Erythroblast (primary cell): ENCODE measurements at places on chromosomes 2 and 18.

GRCh38 chr2:39228413-39229209, 15.2 kb downstream of the CDKL4 start:
- peak; percentile 55 for DNase-seq

GRCh38 chr2:240151477-240152031, 11.1 kb upstream of the OTOS start:
- no peak for DNase-seq

- no peak for DNase-seq
Measured at GRCh38 chr2:72138921-72139381, 8.7 kb downstream of the CYP26B1 start.

- DNase-seq, result no peak
Measured at GRCh38 chr2:148048475-148049221, 27.8 kb downstream of the MBD5 start.

- DNase-seq, result no peak
Measured at GRCh38 chr18:59150236-59150635, 10.6 kb downstream of the SEC11C start.

- DNase-seq, result no peak
Measured at GRCh38 chr2:238694922-238695321, 153.0 kb upstream of the TWIST2 start.

GRCh38 chr2:46196871-46197462, 100.2 kb upstream of the EPAS1 start:
- DNase-seq, result no peak

DNA sequence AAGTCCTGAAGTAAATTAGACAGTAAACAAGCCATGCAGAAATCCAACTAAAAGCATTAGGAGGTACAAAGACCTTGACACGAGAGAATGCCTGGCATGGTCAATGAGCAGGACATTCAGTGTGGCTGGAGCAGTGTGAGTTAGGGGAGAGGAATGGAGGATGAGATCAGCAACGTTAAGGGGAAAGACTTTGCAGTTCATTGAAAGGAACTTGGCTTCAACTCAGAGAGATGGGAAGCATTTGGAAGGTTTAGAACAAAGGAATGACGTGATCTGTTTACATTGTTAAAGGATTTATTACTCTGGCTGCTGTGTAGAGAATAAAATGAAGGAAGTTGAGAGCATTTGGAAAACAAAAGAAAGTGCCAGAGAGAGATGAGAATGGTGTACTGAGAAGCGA, 621.3 kb downstream of the XIRP2 start:
- DNase-seq, result no peak

- no peak for DNase-seq
Measured at GRCh38 chr18:58788470-58788869, 76.2 kb upstream of the ZNF532 start.

GRCh38 chr2:201882353-201883090, 76.2 kb downstream of the CDK15 start:
- DNase-seq, result no peak

DNA sequence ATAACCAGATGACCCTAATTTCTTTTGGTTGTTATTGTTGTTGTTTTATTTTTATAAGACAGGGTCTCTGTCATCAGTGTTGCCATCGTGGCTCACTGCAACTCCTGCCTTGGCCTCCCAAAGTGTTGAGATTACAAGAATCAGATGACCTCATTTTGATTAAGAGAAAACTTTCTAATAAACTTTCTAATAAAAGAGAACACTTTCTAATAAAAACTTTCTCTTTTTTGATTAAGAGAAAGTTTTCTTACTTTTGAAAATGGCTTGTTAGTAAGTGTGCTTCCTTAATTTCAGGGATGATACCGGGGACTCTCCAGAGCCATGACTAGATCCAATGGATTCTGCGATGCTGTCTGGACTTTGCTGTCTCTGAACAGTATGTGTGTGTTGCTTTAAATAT, 7.7 kb downstream of the CENPA start:
- no peak for DNase-seq

DNA sequence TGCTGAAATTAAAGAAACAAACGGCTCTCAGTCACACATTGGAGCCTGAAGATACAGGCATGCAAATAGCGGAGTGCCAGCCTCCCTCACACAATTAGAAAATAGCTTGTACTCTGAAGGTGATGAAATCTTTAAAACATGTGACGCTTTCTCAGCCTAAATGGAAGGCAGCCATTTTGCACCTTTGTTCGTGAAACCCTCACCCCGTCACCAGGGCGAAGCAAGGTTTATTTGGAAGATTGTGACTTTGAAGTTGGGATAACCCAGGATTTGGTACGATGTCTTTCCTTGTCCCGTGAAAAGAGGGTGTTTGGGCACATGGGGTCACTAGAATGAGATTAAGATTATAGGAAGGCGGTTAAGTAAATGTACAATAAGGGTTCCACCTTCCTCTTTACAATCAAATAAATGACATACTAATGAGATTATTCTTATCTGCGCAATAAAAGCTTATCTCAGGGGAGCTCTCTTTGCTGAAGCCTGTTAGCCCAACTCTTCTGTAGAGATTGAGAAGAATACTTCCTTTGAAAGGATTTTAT, 4.2 kb downstream of the SH3BP4 start:
- no peak for DNase-seq

DNA sequence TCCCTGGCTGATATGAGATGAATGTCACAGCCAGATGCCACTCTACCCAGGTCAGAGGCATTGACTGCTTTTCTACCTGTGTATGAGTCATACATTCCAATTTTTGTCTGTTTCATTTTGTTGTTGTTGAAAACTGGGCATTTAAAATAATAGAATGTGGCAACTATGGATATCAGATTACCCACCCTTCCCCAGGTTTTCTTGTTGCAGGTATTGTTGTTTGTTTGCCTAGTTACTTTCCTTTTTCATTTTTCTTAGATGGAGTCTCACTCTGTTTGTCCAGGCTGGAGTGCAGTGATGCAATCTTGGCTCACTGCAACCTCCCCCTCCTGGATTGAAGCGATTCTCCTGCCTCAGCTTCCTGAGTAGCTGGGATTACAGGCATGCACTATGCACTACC, 70.2 kb downstream of the LRRC30 start:
- DNase-seq, result no peak

- peak; percentile 79 for DNase-seq
Measured at GRCh38 chr18:60549338-60549960, 176.9 kb upstream of the MC4R start.

DNA sequence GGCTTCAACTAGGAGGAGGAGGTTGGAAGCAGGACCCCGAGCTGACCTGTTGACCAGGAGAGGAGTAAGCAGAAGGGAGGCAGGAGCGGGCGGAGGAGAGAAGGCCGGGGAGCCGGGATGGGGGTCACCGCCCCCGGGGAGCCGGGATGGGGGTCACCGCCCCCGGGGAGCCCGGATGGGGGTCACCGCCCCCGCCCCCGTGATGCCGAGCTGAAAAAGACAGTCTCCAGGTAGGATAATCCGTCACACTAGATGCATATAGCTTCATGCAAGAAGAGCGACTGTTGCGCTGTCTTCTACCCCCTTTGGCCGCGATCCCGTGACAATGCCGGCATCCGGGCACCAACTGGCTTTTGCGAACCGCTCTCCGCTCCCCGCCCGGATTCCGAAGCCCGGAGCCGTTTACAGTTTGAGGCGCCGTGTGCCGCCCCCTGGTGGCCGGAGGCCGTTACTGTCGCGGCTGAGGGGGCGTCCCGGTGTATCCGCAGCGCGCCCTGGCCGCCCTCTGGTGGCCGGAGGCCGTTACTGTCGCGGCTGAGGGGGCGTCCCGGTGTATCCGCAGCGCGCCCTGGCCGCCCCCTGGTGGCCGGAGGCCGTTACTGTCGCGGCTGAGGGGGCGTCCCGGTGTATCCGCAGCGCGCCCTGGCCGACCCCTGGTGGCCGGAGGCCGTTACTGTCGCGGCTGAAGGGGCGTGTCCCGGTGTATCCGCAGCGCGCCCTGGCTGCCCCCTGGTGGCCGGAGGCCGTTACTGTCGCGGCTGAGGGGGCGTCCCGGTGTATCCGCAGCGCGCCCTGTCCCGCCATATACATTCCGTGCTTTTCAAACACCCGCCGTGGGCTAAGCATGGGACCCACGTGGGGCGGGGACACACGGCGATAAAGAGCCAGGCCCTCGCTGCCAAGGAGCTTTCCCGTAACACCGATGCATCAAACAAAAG, 89.6 kb downstream of the ACTR3 start:
- DNase-seq, result peak; percentile 88

GRCh38 chr2:46967990-46968647, 52.5 kb upstream of the MCFD2 start:
- DNase-seq, result peak; percentile 36

- no peak for DNase-seq
Measured at GRCh38 chr2:98726735-98727368, 4.1 kb downstream of the MGAT4A start.

GRCh38 chr2:240797500-240797895, 22.5 kb downstream of the KIF1A start:
- DNase-seq, result no peak

DNA sequence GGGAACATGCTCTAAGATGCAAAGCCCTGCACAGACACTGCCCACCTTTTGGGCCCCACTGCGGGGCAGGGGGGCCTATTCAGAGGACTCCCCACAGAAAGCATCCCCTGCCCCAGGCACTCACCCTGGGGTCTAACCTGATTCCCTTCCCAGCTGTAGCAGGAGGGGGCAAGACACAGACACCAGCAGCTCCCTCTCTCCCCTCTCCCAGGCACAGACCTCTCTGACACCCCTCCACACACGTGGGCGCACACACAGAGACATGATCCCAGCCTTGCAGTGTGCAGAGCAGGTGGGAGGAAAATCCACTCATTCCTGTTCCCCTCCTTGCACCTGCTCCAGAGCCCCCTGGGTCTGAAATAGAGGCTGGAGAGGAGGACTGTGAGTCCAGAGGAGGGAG, 10.7 kb downstream of the TNS1 start:
- DNase-seq, result no peak

DNA sequence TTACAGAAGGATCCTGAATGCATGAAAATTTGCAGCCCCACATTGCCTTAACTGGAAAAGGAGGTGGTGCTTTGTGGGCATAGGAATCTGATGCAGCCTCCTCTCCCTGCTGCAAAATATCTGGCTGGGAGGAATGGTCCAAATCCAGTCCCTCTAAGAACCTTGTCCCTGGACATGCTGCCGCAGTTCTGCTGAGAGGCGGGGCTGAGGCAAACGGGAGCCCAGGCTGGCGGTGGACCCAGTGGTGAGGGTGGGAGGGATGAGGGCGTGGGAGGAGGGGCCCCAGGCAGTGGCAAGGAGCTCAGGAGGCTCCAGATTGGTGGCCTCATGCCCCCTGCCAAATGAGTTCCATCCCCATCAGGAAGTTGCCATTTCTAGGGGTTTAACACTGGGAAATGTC, 36.2 kb downstream of the ZAP70 start:
- no peak for DNase-seq

GRCh38 chr2:121429927-121430520, 100.7 kb upstream of the RNU4ATAC start:
- no peak for DNase-seq

GRCh38 chr2:172011812-172012575, 12.2 kb downstream of the METAP1D start:
- no peak for DNase-seq

DNA sequence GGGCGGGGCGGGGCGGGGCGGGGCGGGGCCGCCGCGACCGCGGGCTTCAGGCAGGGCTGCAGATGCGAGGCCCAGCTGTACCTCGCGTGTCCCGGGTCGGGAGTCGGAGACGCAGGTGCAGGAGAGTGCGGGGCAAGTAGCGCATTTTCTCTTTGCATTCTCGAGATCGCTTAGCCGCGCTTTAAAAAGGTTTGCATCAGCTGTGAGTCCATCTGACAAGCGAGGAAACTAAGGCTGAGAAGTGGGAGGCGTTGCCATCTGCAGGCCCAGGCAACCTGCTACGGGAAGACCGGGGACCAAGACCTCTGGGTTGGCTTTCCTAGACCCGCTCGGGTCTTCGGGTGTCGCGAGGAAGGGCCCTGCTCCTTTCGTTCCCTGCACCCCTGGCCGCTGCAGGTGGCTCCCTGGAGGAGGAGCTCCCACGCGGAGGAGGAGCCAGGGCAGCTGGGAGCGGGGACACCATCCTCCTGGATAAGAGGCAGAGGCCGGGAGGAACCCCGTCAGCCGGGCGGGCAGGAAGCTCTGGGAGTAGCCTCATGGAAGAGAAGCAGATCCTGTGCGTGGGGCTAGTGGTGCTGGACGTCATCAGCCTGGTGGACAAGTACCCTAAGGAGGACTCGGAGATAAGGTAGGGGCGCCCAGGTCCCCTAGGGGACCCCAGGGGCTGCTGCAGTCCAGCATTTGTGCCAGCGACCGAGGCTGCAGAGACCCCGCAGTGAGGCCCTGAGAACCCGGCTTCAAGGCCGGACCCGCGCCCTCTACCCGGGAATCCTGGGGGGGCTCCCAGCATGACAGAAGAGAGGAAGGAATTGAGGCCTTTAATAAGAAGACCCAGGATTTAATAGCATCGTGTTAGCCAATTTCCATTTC, at the start of gene KHK:
KHK (plus strand) TSS at position 49 of the 870 bp plus-strand sequence; CDS start at position 537, 488 bp downstream.
- DNase-seq, result no peak

- peak; percentile 11 for DNase-seq
Measured at GRCh38 chr18:59631583-59632181, 65.5 kb downstream of the CCBE1 start.

GRCh38 chr2:101782427-101782792, 84.9 kb downstream of the MAP4K4 start:
- peak; percentile 29 for DNase-seq

GRCh38 chr2:59449274-59449673, 1104.2 kb downstream of the BCL11A start:
- DNase-seq, result peak; percentile 9

DNA sequence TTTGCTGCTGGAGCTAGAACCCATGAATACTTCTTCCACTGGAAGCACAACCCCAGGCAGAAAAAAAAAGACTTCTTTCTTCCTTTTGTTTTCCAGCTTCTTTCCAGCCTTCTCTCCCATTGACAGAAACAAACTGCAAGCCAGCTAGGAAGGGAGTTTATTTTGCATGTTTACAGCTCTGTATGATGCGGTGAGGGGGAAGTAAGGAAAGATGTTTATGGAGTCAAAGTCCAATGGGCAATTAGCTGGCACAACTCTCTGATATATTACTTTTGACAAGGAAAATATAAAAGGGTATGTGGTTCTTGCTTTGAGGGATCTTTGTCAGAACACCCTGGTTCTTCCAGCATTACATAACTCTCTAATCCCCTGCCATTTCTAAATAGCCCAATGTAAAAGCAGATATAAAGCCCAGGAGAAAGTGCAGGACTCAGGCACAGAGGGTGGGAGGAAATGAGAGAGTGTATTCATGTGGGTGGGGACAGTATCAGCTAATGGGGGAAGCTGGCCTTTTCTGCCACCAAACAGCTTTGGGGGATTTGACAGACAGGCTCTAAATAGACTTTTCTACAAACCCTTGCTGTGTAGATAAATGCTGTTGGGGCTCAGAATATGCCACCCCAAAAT, 9.3 kb upstream of the NMS start:
- no peak for DNase-seq

- DNase-seq, result no peak
Measured at GRCh38 chr2:231039294-231039664, 2.0 kb downstream of the C2orf72 start.

GRCh38 chr2:203484266-203485112, 50.6 kb downstream of the RAPH1 start:
- peak; percentile 26 for DNase-seq

GRCh38 chr18:48676756-48677368, 138.0 kb downstream of the CTIF start:
- DNase-seq, result peak; percentile 75

GRCh38 chr2:239466061-239466754, 65.4 kb upstream of the HDAC4 start:
- DNase-seq, result no peak
